ENCODE measurements at places on chromosomes 11 and 22. TPM values are rescaled to one million over a fixed set of nuclear protein-coding genes. Genes with fewer than 3 reads are reported as not detected.
A peak's percentile ranks its signal among the peaks of the same experiment; 100 is the strongest.

- DNase-seq = no peak
- no peak overlapping the region for H3K4me3 ChIP-seq
- no peak overlapping the region for H3K27ac ChIP-seq
- H3K36me3 ChIP-seq = peaks cover 17% of the 10 kb centered on the region
Observed at GRCh38 chr22:45526281-45526680, 23.6 kb downstream of the FBLN1 start.

DNA sequence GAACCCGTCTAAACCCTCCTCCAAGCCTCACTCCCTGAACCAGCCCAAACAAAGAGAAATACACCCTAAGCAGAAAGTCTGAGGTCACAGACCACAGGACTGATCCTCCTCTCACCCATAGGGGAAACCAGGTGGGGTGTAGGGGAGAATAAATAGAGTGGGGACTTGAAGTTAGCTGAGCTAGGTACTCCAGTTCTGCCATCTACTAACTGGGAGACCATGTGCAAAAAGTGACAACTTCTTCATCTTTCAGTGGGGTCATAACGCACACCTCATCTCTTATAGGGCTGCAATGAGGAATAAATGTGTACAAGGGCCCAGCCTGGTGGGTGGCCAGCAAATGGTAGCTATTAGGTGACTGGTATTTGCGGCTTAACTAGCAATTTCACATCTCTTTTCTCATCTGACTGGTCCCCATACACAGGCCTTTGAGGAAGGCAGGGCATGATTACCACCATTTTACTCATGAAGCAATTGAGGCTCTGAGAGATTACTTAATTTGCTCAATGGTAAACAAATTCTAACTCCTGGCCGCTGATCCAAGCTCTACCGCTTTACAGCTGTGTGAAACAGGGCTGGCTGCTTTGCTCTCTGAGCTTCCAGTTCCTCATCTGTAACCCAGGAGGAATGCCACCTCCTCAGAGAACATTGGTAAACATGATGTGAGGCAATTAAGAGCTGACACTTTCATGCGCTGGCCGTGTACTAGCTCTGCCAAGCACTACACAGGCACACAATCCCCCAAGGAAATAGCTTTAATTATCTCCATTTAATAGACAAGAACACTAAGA, 16.6 kb downstream of the TBC1D10A start:
- no peak for DNase-seq
- peaks cover 5% of the 10 kb centered on the region for H3K27me3 ChIP-seq
- no peak overlapping the region for H3K27ac ChIP-seq
- H3K36me3 ChIP-seq = peaks cover 5% of the 10 kb centered on the region
- peaks cover 29% of the 10 kb centered on the region for H3K4me1 ChIP-seq

GRCh38 chr11:117875382-117876058, 938 bp downstream of the FXYD6 start:
- H3K4me3 ChIP-seq = peak overlapping the region; percentile 94
- H3K36me3 ChIP-seq = no peaks in the 10 kb centered on the region
- no peak overlapping the region for H3K27ac ChIP-seq
- no peak for DNase-seq
- H3K4me1 ChIP-seq = peaks cover 28% of the 10 kb centered on the region
- H3K27me3 ChIP-seq = peaks cover 26% of the 10 kb centered on the region

Gene SOX10
- total RNA-seq = 0.08 TPM

Gene MAFF
- 3.5 TPM for total RNA-seq
